ENCODE measurements at places on chromosomes 2 and 18.

GRCh38 chr2:45268631-45269030 is 259.4 kb upstream of the SIX2 start:
- DNase-seq: no peak

DNA sequence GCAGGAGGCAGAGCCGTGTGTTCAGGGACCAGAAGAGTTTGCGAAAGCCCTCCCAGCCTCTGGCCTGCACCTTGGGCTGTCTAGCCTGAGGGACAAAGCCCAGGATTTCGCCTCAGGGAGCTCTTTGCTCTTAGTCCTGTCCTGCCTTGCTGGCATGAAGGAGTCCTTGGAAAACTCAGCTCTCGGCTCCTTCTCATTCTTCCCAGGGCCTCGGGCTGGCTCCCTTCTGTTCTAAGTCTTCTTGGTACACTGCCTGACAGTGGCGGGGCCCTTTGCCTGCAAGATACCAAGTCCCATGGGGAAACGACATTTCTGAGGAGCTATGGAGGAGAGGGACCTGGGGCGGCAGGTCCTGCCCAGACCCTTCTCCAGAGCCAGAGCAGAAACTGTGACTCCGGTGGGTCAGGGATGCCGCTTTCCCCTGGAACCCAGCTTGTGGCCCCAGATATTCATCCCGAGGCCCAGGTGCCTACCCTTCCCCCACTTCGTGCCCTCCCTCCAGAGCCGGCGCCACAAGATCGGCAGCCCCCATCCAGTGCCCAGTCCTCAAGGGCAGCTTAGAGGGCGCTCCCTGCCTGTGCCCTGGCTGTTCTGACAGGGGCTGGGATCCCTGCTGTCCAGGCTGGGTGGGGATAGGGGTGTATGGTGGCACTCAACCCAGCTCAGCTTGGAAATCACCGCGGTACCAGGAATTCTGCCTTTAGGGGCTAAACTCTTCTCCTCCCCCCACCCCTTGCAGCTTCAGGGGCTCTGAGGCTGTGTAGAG is 5.5 kb upstream of the CYP26B1 start:
- DNase-seq: no peak

DNA sequence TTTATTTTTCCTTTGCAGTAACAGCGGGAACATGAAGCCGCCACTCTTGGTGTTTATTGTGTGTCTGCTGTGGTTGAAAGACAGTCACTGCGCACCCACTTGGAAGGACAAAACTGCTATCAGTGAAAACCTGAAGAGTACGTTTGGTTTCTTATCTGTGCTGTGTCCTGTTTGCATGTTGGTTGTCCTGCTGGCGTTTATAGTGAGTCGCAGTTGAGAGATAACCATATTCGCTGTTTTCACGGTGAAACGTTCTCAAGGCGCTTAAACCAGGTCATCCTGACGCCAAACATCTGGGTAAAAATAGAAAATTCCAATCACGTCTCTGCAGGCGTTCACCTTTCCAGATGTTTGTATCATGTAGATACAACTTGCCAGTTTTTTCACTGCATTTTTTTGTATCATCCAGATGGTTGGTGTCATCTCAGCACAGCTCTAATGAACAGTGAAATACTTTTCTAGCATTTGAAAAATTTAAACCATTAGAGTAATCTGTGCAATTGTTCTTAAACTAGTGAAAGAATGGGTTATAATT is 21.2 kb downstream of the CLUL1 start:
- DNase-seq: no peak

DNA sequence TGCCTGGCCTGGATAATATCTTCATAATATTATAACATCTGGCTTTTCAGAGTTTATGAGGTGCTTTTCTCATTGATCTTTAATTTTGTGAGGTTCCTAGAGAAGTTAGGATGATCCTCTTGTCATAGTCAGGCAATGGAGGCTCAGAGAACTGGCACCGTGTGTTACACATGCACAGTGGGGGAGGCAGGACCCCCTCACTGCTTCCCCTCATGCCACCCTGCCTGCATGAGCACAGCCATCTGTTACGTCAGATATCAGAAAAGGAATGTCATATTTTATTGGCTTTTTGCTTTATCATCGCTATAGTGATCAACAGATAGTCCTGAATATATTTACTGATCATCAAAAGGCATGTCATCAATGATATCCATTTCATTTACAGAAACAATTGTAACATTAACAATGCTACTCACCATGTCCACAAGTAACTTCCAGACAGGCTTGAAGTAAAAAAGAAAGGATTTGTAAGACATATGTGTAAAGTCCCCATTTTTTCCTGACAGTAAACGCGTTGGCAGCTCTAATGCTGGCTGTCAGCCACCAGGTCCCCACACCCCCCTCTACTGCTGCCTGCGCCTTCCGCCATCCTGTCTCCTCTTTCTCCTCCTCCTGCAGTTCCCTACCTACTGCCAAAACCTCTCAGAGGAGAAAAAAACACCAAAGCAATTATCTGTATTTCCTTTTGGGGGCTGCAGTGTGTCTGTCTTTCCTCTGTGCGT is 18.8 kb downstream of the ENOSF1 start:
- DNase-seq: no peak

GRCh38 chr2:218849721-218850120 is 9.9 kb upstream of the WNT6 start:
- DNase-seq: no peak

- no peak for DNase-seq
Measured at GRCh38 chr2:195649629-195650190, 7.3 kb upstream of the SLC39A10 start.

- no peak for DNase-seq
Measured at GRCh38 chr2:231396058-231396821, 730 bp downstream of the B3GNT7 start.

- DNase-seq: no peak
Measured at GRCh38 chr18:52322307-52322706, 17.7 kb upstream of the DCC start.

DNA sequence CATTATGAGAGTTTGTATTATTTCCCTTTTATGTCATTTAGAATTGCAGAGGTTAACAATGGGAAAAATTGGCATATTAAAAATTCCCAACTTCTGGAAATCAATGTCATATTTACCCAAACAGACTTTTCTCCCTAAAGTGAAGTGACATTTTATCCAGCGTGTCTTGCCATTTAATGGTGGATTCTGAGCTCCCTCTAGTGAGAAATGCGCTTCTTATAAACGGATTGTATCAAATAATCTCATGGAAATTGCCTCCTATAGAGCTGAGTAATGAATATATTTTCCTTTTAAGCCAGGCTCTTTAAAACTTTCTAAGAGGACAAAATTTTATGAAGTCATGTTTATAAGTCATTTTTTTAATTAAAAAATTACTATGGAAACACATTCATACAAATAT is 5.7 kb upstream of the GCFC2 start:
- no peak for DNase-seq

DNA sequence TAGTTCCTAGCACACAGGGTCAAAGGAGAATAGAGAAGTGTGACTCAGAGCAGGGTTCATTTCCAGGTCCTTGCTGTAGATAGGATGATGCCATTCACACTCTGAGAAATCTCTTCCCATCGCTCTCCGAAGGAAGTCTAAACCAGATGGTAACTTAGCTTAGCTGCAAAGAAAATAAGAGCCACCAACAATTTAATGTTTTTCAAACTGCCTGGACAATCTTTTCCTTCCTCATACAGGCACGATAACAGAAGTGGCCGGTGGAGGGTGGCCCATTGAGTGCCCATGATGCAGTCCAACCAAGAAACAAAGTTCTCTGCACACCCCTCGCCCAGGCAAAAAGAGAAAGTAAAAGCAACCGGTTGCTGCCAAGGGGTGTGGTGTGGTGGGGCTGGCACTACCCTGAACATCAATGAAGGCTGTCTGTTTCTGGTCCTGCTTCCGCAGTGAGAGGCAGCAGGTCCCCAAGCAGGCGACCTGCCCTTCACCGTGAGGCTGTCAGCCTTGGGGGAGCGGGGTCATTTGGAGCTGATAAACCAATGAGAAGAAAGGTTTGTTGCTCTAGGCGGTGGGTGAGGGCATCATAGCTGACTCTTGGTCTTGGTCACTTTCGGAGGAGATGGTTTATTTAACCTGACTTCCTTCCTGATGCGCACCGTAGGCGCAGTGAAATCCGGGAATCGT is 105.6 kb upstream of the CD302 start:
- DNase-seq: peak; percentile 27

GRCh38 chr2:33321876-33322483 is 154.5 kb upstream of the RASGRP3 start:
- no peak for DNase-seq

GRCh38 chr2:108351889-108352288 is 25.9 kb upstream of the SULT1C4 start:
- DNase-seq: no peak

DNA sequence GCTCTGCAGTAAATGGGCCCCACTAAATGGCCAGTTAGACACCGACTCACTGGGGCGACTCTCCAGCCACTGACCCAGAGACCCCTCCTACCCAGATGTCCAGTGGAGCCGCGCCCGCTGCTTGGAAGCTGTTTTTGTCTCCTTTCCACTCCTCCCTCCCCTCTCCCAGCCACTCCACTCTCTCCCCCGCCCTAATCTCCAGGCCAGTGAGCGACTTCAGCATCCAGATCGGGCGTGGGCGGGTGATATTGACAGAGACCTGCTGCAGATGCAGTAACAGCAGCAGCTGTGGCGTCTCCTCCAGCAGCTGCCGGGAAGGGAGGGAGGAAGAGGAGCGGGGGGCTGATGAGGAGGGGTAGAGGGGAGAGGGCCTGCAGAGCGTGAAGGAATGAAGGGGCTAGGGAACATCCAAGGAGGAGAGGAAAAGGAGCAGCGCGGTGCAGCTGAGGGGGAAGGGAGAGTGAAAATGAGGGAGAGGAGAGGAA is at the start of gene SCN7A:
TSS of gene SCN7A (minus strand) at position 110 of the 485 bp plus-strand sequence. CDS start 16,553 bp downstream, outside the sequence.
- DNase-seq: no peak

DNA sequence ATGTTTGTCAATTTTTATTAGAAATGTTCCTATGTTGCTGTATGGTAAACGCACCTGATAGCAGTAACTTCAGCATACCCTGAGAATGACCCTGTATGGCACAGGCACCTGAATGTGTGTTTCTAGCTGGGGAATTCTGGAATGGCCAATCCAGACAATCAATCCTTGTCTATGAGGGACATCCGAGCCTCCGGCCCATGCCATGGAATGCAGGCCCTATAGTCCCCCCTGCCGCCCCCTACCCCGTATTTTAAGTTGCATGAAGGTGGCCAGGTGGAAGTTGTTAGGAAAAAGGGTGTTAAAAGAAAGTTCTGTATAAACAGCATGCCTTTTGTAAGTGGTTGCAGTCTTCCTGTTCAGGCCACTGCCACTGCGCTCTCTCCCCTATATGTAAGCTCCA is 595.9 kb downstream of the DSC3 start:
- DNase-seq: no peak

- DNase-seq: no peak
Measured at GRCh38 chr2:38074764-38075506, 1.0 kb downstream of the CYP1B1 start.

DNA sequence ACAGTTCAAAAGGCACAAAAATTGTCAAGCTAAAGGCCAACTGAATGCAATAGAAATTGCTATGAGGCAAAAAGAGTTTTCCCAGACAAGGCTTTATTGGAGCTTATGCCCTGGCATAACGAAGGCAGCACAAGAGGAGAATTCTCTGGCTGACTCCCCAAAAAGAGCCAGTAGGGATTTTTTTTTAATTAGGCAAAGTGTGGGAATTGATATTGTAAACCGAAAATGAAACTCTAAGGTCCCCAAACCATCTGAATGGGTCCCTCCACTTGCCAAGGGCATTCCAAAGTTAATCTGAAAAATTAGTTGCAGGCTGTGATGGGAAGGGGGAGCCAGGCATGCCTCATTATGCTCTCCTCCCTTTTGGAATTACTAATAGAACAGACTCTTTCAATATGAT is 118.9 kb downstream of the SPOPL start:
- DNase-seq: no peak

DNA sequence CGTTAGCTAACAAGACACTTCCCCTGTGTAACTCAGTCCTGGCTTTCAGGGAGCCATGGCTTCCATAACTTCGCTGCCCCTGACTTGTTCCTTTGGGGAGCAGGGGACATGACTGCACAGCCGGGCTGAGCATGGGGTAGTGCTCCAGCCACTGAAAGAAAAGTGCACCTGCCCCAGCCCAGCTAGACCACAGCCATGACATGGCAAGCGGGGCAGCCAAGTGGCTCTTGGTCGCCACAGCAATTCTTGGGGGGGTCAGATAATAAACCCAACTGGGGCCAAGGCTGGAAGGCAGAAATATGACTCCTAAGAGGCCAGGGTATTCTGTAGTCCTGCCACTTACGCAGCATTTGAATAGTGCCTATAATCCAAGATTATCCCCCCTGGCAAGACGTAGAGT is 289.1 kb downstream of the GBX2 start:
- DNase-seq: no peak
